Nasal cavity respiratory epithelium epithelial cell of viscerocranial mucosa (primary cell): ENCODE measurements at places on chromosomes 4 and X. TPM values are rescaled to one million over a fixed set of nuclear protein-coding genes. Genes with fewer than 3 reads are reported as not detected.

The TLR8 gene
- total RNA-seq = not detected in 2 replicates

The USP17L26 gene
- total RNA-seq = not detected in 2 replicates

The NLGN4X gene
- total RNA-seq = under 0.01 and 0.50 TPM in 2 replicates

The CFAP99 gene
- not detected in 2 replicates for total RNA-seq

The CDKL2 gene
- total RNA-seq = 0.34 and 3.0 TPM in 2 replicates

The MGARP gene
- total RNA-seq = 0.21 and 0.34 TPM in 2 replicates

The HAND2 gene
- not detected in 2 replicates for total RNA-seq

The CYSLTR1 gene
- under 0.01 TPM in 1 of 2 replicates, not detected in the other for total RNA-seq

The IQSEC2 gene
- total RNA-seq = 2.7 and 10.8 TPM in 2 replicates

The PLS3 gene
- total RNA-seq = 274 and 307 TPM in 2 replicates

The NMU gene
- 4.7 and 13.7 TPM in 2 replicates for total RNA-seq

The TASL gene
- not detected in 2 replicates for total RNA-seq

The UGT2B15 gene
- not detected in 2 replicates for total RNA-seq

The RS1 gene
- not detected in 2 replicates for total RNA-seq

The CHST7 gene
- total RNA-seq = 2.1 and 4.1 TPM in 2 replicates

The TBC1D19 gene
- total RNA-seq = 6.8 and 18.2 TPM in 2 replicates

The NSG1 gene
- 5.1 and 15.3 TPM in 2 replicates for total RNA-seq

The LDOC1 gene
- 1.4 and 7.4 TPM in 2 replicates for total RNA-seq

The DSPP gene
- not detected in 2 replicates for total RNA-seq

The CRMP1 gene
- under 0.01 TPM in 1 of 2 replicates, not detected in the other for total RNA-seq

The KLHL4 gene
- total RNA-seq = under 0.01 and 0.64 TPM in 2 replicates

The SLC30A9 gene
- 49.2 and 69.7 TPM in 2 replicates for total RNA-seq

The ABLIM2 gene
- 1.9 and 3.4 TPM in 2 replicates for total RNA-seq

The DUX4 gene
- total RNA-seq = not detected in 2 replicates

The BEX2 gene
- 37.4 and 65.6 TPM in 2 replicates for total RNA-seq

The VCX gene
- not detected in 2 replicates for total RNA-seq

The SHROOM4 gene
- 0.34 and 2.8 TPM in 2 replicates for total RNA-seq

The ADRA2C gene
- total RNA-seq = 0.34 and 0.93 TPM in 2 replicates

The SPANXN4 gene
- total RNA-seq = not detected in 2 replicates

The REELD1 gene
- 0.36 TPM in 1 of 2 replicates, not detected in the other for total RNA-seq

The GASK1B gene
- 0.34 and 10.1 TPM in 2 replicates for total RNA-seq

The F9 gene
- total RNA-seq = not detected in 2 replicates

The KLF3 gene
- total RNA-seq = 44.4 and 59.5 TPM in 2 replicates

The SSX3 gene
- not detected in 2 replicates for total RNA-seq

The WWC2 gene
- 8.9 and 27.2 TPM in 2 replicates for total RNA-seq

The HSFX3 gene
- total RNA-seq = not detected in 2 replicates

The POLR2B gene
- 102 and 165 TPM in 2 replicates for total RNA-seq

The UBE2K gene
- total RNA-seq = 21.2 and 42.9 TPM in 2 replicates

The UNC5C gene
- total RNA-seq = not detected in 2 replicates

The IBSP gene
- not detected in 2 replicates for total RNA-seq

The NXF2 gene
- not detected in 2 replicates for total RNA-seq

The CABS1 gene
- not detected in 2 replicates for total RNA-seq

The L1CAM gene
- total RNA-seq = 2.1 and 6.3 TPM in 2 replicates

The HPRT1 gene
- 11.3 and 15.7 TPM in 2 replicates for total RNA-seq

The GC gene
- not detected in 2 replicates for total RNA-seq

The CT45A1 gene
- not detected in 2 replicates for total RNA-seq

The ADH4 gene
- not detected in 2 replicates for total RNA-seq

The HERC5 gene
- 1.1 and 2.4 TPM in 2 replicates for total RNA-seq

The RASGEF1B gene
- total RNA-seq = 5.6 and 10.6 TPM in 2 replicates

The NUDT10 gene
- 0.34 and 0.50 TPM in 2 replicates for total RNA-seq

The C1QTNF7 gene
- not detected in 2 replicates for total RNA-seq

The PLP1 gene
- not detected in 2 replicates for total RNA-seq

The ZNF718 gene
- total RNA-seq = 9.8 and 11.6 TPM in 2 replicates

The ANKRD17 gene
- total RNA-seq = 59.1 and 99.9 TPM in 2 replicates

The ARSJ gene
- total RNA-seq = 22.2 and 31.0 TPM in 2 replicates

The SLC10A3 gene
- 15.4 and 30.3 TPM in 2 replicates for total RNA-seq

The PTPN13 gene
- total RNA-seq = 60.8 and 63.5 TPM in 2 replicates
